ENCODE measurements at places on chromosomes 2 and 18. TPM values are rescaled to one million over a fixed set of nuclear protein-coding genes. Genes with fewer than 3 reads are reported as not detected.

The KIF5C gene
- total RNA-seq, result 0.29 TPM

The DPP4 gene
- 16.0 TPM for total RNA-seq

The ADRA2B gene
- not detected for total RNA-seq

The NOL4 gene
- 0.29 TPM for total RNA-seq

The PCBP1 gene
- 65.3 TPM for total RNA-seq

The SKOR2 gene
- total RNA-seq, result not detected

The SPAG16 gene
- total RNA-seq, result 9.1 TPM

The RNPEPL1 gene
- 27.5 TPM for total RNA-seq

The PPP1CB gene
- total RNA-seq, result 131 TPM

The AMER3 gene
- not detected for total RNA-seq

The FBXO48 gene
- total RNA-seq, result 0.48 TPM

The KIAA2012 gene
- total RNA-seq, result not detected

The BBS5 gene
- total RNA-seq, result 2.6 TPM

The SLC35G4 gene
- total RNA-seq, result not detected

The NXPH2 gene
- total RNA-seq, result not detected

The SLC9A4 gene
- under 0.01 TPM for total RNA-seq

The CCDC142 gene
- total RNA-seq, result 22.9 TPM

The GALNT14 gene
- total RNA-seq, result not detected

The SYT4 gene
- not detected for total RNA-seq

The VIT gene
- 1.3 TPM for total RNA-seq

All from vein endothelial cell (primary cell).